ENCODE measurements at places on chromosomes 1 and 21.

GRCh38 chr1:192378276-192378675 is 61.5 kb downstream of the RGS21 start:
- no peak for DNase-seq

DNA sequence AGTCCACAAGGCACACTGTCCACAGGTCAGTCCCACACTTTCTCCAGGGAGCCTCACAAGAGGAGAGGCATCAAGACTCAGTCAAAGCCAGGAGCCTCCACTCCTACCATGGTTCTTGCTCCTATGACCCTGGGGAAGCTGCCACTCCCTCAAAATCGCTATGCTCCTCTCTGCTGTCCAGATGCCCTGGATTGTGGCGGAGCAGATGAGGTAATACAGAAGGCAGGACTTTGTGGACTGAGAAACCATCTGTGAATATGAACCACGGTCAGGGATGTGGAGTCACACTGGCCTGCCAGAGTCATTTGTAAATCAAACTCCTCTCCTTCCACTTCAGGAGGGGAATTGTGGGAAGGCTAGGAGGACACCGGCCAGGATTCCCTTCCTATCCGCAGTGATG is 20.6 kb downstream of the VWA5B1 start:
- DNase-seq, result no peak

DNA sequence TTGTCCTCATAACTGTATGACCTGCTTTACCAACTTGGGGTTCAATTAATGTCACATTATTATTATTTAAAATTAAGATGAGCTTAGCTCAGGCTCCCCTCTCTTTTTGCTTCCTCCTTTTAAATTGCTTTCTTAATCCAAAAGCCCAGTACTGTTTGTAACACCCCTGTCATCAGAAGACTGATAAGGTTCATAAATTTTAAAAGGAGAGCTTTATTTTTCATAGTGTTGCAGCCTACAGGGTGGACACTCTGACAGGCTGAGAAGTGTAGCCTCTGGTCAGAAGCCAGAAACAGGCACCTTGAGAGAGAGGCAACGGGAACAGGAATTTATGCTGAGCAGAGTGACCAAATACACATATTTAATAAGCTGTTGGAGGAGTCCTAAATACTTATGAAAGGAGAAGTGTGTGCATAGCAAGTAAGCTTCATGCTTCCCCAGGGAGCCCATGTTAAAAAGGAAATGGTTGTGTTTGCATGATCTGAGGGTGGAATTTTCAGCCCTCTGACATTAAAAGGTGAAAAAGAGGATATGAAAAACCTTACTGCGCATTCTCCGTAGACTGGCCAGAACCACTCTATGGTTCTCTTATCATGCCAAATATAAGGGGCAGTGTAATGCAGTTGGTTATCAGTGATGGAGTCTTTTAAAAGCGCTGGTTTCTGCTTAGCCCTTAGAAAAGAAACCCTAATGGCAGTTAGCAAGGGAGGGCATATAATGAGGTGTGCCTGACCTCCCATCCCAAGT is 30.5 kb upstream of the FGGY start:
- no peak for DNase-seq

- no peak for DNase-seq
These were observed 5.6 kb upstream of the ADAMTSL4 start for GRCh38 chr1:150543500-150544143.

DNA sequence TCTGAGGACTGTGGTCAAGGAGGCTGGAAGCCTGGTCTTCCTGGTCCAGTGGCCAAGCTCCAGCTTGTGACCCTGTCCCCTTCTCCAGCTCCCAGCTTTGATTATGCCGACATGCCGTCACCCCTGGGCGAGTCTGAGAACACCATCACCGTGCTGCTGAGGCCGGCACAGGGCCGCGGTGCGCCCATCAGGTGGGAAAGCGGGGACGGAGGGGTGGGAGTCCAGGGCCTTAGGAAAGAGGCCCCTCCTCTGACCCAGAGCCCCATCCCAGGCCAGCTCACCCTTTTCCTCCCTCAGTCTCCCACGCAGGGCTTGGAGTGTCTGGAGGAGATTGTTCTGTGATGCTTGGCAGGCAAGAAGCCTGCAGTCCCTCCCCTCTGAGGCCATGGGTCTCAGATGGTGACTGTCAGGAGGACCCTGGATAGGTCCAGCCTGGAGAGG is 43.6 kb downstream of the PTPRU start:
- no peak for DNase-seq

GRCh38 chr1:199083680-199084079 is 444.8 kb downstream of the PTPRC start:
- no peak for DNase-seq

DNA sequence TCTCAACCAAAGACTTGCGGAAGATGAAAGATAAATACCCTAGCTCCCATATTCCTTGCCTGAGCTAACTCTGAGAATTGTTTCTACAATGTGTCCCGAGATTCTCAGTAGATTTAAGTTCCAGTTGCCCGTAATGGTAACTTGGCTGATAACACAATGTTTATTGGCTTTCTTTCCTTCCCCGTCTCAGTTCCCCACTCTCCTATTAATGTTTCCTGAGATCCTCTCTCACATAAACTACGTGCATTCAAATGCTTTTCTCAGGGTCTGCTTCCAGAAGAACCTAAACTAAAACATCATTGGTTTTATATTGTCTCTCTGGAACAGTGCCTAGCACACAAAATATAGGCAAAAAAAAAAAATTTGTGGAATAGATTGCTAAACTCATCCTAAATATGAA is 794.2 kb upstream of the ADGRL2 start:
- DNase-seq, result no peak

- no peak for DNase-seq
These were observed 85.9 kb downstream of the PDE9A start for GRCh38 chr21:42739061-42739931.

DNA sequence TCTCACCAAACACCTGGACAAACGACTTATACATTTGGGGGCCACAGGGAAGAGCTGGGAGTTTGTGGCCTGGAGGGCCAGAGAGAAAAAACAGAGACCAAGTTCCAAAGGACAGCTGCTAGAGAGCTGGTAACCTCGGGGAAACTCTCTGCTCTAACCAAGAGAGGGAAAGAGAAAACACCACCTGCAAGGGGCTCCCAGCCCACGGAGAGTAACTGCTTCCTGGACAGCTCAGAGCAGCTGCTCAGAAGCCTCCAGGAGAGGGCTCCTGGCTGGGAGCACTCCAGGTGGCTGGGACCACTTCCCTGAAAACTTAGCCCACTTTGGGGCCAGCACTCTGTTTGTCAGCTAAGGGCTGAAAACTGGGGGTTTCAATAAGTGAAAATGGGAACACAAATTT is 154.8 kb upstream of the GRIK3 start:
- peak; percentile 100 for DNase-seq

- no peak for DNase-seq
These were observed 73.7 kb downstream of the DHRS3 start for GRCh38 chr1:12544357-12544756.

DNA sequence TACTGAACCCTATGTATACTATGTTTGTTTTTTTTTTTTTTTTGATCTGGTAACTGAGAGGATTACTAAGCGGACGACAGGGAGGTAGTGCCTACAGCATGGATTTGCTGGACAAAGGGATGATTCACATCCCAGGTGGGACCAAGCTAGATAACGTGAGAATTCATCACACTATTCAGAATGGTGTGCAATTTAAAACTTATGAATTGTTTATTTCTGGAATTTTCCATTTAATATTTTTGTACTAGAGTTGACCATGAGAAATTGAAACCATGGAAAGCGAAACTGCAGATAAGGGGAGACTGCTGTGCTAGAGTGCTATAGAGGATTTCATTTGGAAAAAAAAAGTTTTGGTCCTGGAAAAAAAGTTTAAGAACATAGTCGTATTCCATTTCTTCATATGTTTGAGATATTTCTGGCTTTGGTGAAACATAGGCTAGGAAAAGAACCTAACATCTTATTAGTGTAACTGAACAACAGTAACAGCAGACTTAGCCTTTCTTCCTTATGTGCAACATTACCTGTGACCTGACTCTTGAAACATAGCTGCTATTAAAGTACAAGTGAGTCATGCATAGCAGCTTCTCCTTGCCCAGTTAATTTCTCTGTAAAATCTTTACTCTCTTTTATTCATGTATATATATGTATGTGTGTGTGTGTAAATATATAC is 202.5 kb downstream of the FGGY start:
- DNase-seq, result no peak

DNA sequence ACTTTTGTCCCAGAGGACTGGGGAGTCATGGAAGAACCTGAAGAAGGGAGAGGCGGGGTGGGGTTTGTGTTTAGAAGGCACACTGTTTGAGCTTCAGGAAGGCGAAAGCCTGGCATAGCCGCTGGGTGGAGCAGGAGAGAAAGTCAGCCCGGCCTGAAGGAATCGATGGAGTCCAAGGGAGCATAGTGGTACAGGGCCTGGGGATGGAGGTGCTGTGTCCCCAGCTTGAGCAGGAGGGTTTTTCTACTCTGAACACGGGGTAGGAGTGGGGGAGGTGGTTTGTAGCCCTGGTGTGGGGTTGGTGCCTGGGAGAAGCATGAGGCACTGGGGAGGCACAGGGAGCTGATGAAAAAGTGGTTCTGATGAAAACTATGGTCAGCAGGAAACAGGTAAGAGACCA is 4.7 kb upstream of the CCDC24 start:
- no peak for DNase-seq

DNA sequence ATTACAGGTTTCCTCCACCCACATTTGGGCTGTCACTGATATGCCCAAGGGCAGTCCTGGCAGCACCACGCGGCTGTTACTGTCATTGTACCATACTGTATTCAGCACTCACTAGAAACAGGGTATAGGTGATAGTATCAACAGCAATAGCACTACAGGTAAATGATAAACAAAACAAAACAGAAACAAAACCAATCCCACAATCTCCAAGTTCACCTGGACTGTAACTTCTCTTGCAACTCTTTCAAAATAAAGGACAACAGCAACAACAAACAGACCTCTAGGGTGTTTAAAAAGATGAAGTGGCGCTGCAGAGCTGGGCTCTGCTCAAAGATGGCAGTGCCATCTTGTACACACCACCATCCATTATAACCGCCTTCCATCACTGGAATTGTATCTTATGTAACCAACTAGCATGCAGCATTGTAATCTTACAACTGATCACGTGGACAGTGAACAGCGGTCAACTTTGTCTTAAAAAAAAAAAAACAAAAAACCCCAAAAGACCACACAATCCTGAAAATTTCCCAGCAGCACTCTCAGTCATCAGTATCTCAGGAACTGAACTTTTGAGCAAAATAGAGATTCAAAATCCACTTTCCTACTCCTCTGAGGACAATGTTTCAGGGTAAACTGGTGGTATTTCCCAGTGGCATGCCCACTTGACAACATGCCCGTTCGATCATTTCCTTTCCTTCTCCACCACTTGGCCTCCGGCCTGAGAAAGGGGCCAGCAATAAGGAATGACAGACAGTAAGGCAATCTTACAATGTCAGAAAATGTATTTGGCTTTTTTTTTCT is 3.8 kb downstream of the IRF2BP2 start:
- DNase-seq, result peak; percentile 95

GRCh38 chr1:202681736-202682420 is 28.4 kb downstream of the SYT2 start:
- DNase-seq, result no peak

DNA sequence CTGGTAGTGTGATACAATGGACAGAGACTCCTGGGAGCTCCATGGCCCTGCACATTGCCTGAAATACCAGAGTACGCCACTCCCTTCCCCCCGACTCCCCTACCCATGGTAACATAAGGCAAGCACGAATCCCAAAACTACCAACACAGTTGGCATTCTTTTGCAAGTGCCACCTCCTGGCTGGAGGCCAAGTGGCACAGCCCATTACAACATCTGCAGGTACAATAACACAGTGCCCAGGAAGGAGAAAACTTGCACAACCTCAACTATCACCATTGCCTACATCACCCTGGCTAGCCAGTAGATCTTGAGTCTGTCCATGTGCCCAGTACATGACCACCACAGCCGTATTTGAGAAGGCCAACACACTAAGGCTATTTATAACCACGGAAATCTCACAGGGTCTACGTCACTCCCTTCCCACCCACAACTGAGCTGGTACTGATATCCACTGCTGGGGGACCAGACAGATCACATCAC is 11.7 kb downstream of the ADAMTS1 start:
- DNase-seq, result no peak

GRCh38 chr1:218394416-218394815 is 49.3 kb downstream of the TGFB2 start:
- DNase-seq, result peak; percentile 43

- DNase-seq, result peak; percentile 75
These were observed 81.8 kb upstream of the KCNA3 start for GRCh38 chr1:110756506-110756905.

GRCh38 chr1:231091831-231092301 is 51.8 kb upstream of the FAM89A start:
- DNase-seq, result no peak

GRCh38 chr21:20554785-20555184 is 443.4 kb upstream of the NCAM2 start:
- DNase-seq, result no peak

- DNase-seq, result no peak
These were observed 1.2 kb downstream of the SCAF4 start for GRCh38 chr21:31730712-31731055.

DNA sequence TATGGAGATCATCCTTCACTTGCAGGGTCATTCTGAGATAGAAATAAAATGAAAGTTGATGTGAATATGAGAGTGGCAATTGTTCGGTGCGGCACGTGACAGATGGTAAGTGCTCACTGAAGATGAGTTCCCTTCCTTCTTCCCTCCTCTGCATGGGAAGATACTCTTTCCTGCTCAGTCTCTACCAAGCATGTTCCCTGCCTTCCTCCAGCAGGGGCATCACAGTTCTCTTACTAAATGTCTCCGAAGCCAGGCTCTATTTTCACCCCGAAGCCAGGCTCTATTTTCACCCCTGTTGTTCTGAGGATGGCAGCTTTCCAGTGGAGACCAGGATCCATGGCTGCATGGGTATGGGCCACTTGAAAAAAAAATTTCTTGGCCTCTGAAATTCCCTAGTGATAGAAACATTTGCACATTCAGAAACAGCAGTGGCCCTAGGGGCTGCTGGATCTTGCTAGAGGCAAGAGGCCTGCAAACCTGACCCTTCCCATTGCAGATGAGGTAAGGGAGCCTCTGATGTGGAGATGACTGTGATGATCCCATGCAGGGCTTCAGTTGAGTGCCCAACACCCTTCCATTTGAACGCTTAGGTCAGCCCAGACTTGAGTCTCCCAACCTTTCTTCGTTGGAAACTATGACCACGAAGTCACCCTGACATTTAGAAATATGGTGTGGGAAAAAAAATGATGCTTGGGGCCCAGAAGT is 123.7 kb upstream of the HMGB4 start:
- no peak for DNase-seq

- DNase-seq, result no peak
These were observed 14.0 kb downstream of the PPIE start for GRCh38 chr1:39752703-39753102.

- DNase-seq, result no peak
These were observed 7.3 kb upstream of the SLC35D1 start for GRCh38 chr1:67061266-67061665.

- no peak for DNase-seq
These were observed 16.3 kb upstream of the TSPAN1 start for GRCh38 chr1:46158312-46159281.

DNA sequence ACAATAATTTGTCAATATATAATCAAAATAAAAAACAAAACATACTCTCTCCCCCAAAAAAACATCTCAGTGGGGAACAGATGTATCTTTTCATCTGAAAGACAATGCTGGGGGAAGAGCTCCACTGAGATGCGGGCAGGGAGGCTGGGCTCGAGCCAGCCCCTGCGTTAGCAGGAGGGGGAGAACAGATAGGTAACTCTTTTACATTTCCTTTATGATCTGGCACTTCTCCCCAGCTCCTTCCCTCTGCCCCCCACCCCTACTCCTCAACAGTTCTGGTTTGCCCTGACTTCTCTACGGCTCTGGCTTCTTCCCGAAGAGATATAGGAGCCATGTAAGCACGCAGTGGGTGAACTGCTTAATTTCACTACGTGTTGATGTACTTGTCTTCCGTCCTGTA is 12.4 kb downstream of the LEPR start:
- no peak for DNase-seq

Data from NCI-H510A treated with DMSO at 0.1 percent for 48 hours (cell line).